ENCODE measurements at places on chromosomes 5 and 9.

GRCh38 chr5:82991678-82992323, 85.4 kb downstream of the TMEM167A start:
- DNase-seq = no peak

DNA sequence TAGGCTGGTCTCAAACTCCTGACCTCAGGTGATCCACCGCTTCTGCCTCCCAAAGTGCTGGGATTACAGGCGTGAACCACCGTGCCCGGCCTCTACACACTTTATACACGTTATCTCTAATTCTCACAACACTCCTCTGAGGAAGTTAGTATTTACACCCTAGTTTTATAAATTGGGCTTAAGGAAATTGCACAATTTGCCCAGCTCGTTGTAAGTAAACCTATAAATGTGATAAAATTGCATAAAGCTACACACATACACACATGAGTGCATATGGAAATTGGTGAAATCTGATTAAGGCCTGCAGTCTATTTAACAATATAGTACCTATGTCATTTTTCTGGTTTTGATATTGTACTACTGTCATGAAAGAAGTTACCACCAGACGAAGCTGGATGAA, 4.4 kb upstream of the SLC4A9 start:
- no peak for DNase-seq

- no peak for DNase-seq
Measured at GRCh38 chr5:180084638-180085561, 13.3 kb upstream of the RNF130 start.

DNA sequence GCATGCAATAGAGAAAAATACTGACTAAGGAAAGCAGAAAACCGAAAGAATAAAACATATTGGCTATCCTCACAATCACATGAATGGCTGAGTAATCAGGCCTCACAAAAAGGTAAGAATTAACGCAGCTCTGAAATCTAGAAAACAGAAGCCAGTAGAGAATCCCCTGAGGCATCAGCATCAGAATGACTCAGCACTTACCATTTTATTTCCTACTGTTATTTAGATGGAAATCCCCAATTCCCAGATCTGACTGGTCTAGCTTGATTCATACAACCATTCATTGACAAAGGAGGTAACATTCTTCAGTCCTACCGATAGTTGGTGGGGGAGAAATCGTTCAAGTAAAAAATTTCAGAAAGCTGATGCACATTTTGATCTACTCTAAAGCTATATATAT, 1408.4 kb upstream of the WWC1 start:
- DNase-seq = no peak

- DNase-seq = no peak
Measured at GRCh38 chr5:6615034-6615815, 17.6 kb downstream of the NSUN2 start.

GRCh38 chr5:41875121-41875520, 4.9 kb upstream of the OXCT1 start:
- no peak for DNase-seq

- DNase-seq = no peak
Measured at GRCh38 chr5:164679461-164679860, 1174.0 kb downstream of the MAT2B start.

DNA sequence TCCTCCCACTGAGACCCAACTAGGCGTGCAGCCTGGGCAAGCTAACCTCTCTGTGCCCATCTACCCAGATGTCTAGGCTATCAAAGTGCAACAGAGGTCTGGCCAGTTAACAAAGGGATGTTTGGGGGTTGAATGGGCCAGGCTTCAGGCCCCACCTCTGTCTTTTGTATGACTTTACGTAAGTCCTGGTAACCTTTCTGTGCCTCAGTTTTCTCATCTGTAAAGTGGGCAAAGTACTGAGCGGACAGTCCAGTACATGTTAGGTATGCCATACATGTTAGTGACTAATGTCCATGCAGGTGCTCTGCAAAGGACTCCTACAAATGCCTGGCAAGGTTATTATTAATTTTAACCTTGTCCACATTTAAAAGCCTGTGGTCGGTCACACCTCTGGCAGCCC, 14.0 kb downstream of the NR5A1 start:
- DNase-seq = no peak

DNA sequence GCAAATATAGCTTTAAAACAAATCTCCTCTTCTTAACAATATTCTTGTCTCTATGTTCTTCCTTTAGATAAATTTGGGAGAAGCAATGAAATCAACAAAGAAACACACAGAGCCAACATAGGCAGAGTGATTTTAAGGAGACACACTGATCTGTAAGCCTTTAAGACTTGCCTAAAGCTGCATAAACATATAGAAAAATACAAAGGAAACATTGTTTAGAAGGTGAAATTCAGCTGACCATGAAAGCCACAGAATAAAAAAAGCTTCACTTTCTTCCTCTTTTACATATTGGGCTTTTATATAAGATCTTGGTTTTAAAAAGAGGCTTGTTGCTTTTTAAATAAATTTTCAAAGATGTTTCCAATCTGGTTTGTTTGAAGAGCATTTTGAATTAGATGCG, 1277.5 kb downstream of the EFNA5 start:
- DNase-seq = no peak

- DNase-seq = no peak
Measured at GRCh38 chr9:91746904-91747303, 203.1 kb downstream of the ROR2 start.

GRCh38 chr5:108687595-108688200, 60.0 kb upstream of the FER start:
- DNase-seq = no peak

GRCh38 chr5:171520300-171521174, 101.1 kb downstream of the FGF18 start:
- DNase-seq = peak; percentile 56

GRCh38 chr5:66171349-66172344, 27.5 kb downstream of the SREK1 start:
- DNase-seq = no peak

DNA sequence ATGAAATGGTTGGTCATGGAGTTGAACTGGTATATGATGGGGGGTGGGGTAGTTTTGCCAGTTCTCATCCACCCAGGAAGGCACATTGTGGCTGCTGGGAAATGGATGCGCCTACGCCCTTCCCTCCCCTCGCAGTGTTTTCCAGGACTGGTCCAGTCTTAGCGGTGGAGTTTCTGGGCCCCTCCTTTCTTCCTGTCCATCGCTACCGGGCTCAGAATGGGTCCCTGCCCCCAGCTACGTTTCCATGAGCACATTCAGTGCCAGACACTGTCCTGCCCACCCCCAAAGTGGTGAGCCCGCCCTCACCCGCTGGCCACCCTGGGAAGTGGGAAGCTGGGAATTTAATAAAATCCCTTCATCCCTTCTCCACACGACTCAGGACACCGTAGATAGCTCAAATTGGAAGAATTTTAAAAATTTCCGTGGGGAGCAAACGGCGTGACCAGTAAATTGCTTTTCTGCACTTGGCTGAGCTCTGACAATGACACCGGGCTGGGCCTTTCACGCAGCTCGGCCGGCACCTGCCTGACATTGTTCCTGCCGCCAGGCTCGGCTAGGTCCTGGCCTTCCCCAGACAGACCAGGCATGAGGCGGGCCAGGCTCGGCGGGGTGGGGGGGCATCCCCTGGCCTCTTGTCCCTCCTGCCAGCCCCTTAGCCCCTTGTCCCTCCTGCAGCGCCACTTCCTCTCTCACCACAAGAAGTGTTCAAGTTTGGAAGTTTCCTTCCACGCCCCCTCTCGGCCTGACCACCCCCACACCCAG, 3.6 kb downstream of the FGF18 start:
- no peak for DNase-seq

DNA sequence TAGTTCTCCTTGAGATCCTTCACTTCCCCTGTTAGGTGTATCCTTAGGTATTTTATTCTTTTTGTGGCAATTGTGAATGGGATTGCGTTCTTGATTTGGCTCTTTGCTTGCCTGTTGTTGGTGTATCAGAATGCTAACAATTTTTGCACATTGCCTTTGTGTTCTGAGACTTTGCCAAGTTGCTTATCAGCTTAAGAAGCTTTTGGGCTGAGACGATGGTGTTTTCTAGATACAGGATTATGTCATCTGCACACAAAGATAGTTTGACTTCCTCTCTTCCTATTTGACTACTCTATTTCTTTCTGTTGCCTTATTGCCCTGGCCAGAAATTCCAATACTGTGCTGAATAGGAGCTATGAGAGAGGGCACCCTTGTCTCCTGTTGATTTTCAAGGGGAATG, 609.4 kb upstream of the COX7C start:
- DNase-seq = no peak

- DNase-seq = no peak
Measured at GRCh38 chr5:135565266-135565665, 13.5 kb downstream of the CXCL14 start.

DNA sequence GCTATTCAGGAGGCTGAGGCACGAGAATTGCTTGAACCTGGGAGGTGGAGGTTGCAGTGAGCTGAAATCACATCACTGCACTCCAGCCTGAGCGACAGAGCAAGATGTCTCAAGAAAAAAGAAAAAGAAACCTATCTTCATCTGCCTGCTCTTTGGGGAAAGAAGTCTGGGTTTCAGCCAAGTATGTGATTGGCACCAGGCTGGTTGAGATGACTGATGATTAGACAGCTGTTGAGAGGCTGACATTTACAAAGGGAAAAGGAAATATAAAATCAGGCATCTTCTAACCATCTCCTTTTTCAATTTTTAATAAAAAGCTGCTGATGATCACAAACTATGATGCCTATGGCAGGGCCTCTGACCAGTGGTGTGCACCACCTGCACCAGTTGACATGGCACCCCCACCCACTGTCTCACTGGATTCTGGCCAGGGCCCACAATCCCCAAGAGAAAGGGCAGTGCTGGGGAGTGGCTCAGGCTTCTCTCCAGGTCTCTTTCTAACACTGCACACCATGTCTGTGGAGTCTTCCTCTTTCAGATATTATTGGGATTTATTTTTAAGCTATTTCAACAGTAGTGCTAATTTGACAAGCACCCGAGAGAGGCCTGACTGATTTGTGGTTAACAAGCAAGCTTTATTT, 17.2 kb upstream of the C5orf15 start:
- DNase-seq = no peak

GRCh38 chr9:120982836-120983235, 56.2 kb upstream of the TRAF1 start:
- no peak for DNase-seq

- DNase-seq = no peak
Measured at GRCh38 chr5:31347552-31347905, 154.0 kb downstream of the CDH6 start.

DNA sequence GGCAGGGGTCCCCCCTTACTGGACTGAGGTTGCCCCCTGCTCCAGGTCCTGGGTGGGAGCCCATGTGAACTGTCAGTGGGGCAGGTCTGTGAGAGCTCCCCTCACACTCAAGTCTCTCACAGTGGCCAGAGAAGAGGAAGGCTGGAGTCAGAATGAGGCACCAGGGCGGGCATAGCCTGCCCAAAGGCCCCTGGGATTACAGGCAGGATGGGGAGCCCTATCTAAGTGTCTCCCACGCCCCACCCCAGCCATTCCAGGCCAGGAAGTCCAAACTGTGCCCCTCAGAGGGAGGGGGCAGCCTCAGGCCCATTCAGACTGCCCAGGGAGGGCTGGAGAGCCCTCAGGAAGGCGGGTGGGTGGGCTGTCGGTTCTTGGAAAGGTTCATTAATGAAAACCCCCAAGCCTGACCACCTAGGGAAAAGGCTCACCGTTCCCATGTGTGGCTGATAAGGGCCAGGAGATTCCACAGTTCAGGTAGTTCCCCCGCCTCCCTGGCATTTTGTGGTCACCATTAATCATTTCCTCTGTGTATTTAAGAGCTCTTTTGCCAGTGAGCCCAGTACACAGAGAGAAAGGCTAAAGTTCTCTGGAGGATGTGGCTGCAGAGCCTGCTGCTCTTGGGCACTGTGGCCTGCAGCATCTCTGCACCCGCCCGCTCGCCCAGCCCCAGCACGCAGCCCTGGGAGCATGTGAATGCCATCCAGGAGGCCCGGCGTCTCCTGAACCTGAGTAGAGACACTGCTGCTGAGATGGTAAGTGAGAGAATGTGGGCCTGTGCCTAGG, at the start of gene CSF2:
TSS of gene CSF2 (plus strand) at position 559 of the 783 bp plus-strand sequence. CDS start at position 594, 35 bp downstream.
- no peak for DNase-seq

DNA sequence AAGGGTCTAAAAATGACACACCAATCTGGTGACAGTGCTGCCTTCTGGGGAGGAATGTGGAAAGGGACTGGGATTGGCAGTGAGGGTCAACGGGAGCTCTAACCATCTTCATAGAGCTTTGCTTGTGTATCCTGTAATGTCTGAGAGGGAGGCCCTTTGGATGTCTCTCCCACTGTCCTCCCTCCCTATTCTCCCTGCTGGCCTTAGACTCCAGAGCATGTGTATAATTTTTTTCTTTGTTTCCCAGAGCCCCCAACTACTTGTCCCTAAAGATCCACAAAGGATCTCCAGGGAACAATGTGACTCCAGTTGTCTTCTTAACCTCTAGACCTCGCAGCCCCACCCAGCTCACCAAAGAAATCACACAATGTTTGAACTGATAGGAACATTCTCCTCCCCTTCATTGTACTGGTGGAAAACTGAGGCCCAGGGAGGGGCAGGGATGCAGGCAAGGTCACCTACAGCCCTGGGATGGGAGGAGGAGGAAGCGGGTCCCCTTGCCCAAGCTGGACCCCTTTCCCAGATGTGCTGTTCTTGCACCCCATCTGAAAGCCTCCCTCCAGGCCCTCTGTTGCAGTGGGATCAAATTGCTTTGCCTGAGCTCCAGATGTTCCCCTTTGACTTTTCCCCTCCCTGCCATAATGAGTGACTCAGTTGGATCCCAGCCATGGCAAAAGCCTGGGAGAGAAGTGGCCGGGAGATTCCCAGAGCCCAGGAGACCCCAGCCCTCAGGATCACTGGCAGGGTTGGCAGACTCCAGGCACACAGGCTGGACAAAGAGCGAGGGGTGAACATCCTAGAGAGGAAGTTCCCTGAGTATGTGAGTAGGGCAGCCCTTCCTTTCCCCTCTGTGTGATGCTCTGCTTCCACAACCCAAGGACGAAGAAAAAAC, 21.8 kb downstream of the SPARC start:
- DNase-seq = no peak

GRCh38 chr5:174371600-174372094, 326.1 kb downstream of the NSG2 start:
- DNase-seq = no peak

- DNase-seq = no peak
Measured at GRCh38 chr5:137395011-137395755, 103.9 kb downstream of the SPOCK1 start.

GRCh38 chr5:435156-435790, 7.7 kb upstream of the EXOC3 start:
- DNase-seq = no peak

DNA sequence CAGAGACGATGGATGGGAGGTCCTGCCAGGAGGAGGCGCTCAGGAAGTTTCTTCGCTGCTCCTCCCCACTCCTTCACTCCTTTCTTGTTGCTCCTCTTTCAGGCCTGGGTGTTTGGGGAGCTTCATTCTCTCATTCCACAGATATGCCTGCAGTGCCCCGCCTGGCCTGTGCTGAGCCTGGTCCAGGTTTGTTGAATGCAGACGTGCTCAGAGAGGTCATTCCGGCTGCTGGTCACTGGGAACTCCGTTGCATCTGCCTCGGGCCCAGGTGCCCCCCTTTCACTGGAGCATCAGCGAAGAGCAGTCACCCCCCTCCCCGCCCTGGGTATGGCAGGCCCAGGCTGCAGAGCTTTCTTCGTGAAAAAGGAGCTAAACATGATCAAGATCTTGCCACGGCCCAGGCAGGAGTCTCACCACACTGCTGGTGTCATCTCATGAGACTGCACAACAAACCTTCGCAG, 15.5 kb downstream of the SURF6 start:
- DNase-seq = no peak

- DNase-seq = no peak
Measured at GRCh38 chr9:130347931-130348330, 82.4 kb downstream of the HMCN2 start.

- no peak for DNase-seq
Measured at GRCh38 chr5:43802651-43803050, 199.7 kb downstream of the NNT start.

- DNase-seq = no peak
Measured at GRCh38 chr5:175717837-175718236, 60.0 kb downstream of the HRH2 start.

GRCh38 chr9:71676460-71676859, 91.9 kb downstream of the CEMIP2 start:
- DNase-seq = no peak
